ENCODE measurements at places on chromosomes 16 and 17. TPM values are rescaled to one million over a fixed set of nuclear protein-coding genes. Genes with fewer than 3 reads are reported as not detected.
A peak's percentile ranks its signal among the peaks of the same experiment; 100 is the strongest.

GRCh38 chr16:85996843-85997242, 97.9 kb downstream of the IRF8 start:
- H3K27me3 ChIP-seq: peaks cover 19% of the 10 kb centered on the region
- no peaks in the 10 kb centered on the region for H3K4me1 ChIP-seq
- no peak overlapping the region for H3K4me3 ChIP-seq
- H3K27ac ChIP-seq: no peak overlapping the region
- no peak for DNase-seq

DNA sequence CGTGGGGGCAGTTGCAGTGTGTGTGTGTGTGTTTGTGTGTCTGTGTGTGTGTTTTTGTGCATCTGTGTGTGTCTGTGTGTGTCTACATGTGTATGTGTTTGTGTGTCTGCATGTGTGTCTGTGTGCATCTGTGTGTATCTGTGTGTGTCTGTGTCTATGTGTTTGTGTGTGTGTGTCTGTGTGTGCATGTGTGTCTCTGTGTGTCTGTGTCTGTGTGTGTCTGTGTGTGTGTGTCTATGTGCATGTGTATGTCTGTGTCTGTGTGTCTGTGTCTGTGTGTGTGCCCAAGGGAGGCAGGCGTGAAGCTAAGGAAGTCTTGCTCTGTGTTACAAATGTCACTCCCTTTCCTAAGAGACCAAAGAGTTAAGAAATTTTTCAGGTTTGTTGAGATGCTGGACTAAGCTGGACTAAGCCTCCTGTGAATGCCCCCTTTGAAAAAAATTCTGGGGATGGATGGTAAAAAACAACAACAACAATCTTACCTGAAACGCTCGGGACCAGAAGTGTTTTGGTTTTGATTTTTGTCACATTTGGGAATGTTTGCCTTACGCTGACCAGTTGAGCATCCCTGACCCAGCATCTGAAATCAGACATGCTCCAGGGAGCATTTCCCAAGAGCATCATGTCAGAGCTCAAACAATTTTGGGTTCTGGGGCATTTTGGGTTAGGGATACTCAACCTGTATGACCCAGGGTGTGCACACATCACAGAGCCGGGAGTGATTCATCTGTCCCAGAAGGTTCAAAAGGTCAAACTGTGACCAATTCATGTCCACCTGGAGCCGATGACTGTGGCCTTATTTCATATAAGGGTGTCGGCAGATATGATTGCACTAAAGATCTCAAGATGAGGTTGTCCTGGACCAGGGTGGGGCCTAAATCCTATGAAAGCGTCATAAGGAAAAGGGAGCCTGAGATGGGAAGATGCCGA, 48.6 kb upstream of the ZNF469 start:
- DNase-seq: no peak
- peak overlapping the region; percentile 90 for H3K27ac ChIP-seq
- H3K27me3 ChIP-seq: no peaks in the 10 kb centered on the region
- no peak overlapping the region for H3K4me3 ChIP-seq
- no peaks in the 10 kb centered on the region for H3K36me3 ChIP-seq
- peaks cover 7% of the 10 kb centered on the region for H3K4me1 ChIP-seq

DNA sequence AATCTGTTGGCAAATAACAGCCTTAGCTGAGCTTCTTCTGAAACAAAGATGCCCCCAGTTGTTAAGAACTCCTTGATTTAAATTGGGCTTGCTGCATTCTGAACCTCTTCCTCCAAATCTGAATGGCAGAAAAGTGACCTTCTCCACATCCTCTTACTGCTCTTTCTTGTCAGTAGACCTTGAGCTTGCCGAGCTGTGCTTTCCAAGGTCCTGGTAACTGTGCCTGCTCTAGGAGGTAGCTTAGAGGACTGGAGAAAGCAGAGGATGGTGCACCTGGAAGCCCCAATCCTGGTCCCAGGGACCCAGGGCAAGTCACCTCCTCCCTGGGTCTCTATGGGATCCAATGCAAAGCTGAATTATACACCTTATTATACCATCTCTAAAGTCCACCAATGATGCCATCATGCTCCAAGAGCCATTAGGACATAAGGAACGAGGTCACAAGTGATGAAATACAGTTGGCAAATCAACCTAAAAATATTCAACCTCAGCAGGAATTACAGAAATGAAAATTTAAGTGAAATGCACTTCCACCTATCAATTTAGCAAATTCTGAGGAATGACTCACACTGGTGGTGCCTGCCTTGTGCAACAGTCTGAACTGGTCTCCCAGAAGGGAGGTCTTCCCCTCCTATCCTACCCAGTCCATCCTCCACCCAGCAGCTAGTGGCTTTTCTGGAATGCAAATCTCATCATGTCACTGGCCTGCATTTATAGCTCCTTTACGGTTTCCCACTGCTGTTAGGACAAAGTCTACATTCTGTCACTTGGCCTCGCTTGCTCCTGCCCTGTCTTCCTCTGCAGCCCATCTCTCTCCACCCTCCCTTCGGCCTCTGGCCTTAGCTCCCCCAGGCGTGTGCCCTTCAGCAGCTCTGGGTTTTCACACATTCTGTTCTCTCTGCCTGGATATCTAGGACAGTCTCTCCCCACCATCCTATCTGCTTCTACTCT, 36.6 kb downstream of the TOM1L2 start:
- no peaks in the 10 kb centered on the region for H3K27me3 ChIP-seq
- H3K27ac ChIP-seq: peak overlapping the region; percentile 77

CHRNE gene
- 0.27 TPM for total RNA-seq

PRSS33 gene
- total RNA-seq: not detected

Data from osteocyte (in vitro differentiated cells).